Stimulated activated CD8-positive, alpha-beta memory T cell treated with anti-CD3 and anti-CD28 coated beads, Interleukin-7, amount 100 ng/mL, for 1 hour (primary cell): ENCODE measurements at places on chromosomes 7 and 10.

GRCh38 chr10:4475827-4476490 lies 350.0 kb upstream of the AKR1E2 start:
- no peak for DNase-seq

- no peak for DNase-seq
Measured at GRCh38 chr7:42055171-42055570, 181.8 kb downstream of the GLI3 start.

- DNase-seq: no peak
Measured at GRCh38 chr7:131328377-131329175, 900 bp downstream of the MKLN1 start.

- DNase-seq: no peak
Measured at GRCh38 chr7:35593899-35594298, 101.0 kb downstream of the HERPUD2 start.

DNA sequence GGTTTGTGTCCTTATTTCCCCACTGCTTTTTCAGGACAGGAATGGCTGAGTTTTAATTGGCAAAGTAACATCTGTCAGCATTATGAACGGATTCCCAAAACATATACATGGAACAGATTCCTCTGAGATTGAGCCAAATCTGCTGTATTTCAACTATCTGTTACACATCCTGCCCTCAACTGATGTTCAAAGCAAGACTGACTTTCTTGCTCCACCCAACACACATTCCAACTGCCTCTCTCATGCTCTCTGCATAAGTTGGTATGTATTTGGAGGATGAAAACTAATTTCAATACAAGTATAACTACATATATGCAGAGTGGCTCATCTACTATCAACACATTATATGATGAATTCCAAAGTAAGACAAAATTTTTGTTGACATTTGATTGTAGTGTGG lies 342.2 kb downstream of the GATA3 start:
- DNase-seq: no peak

GRCh38 chr7:23298141-23298881 lies 828 bp upstream of the MALSU1 start:
- DNase-seq: no peak

DNA sequence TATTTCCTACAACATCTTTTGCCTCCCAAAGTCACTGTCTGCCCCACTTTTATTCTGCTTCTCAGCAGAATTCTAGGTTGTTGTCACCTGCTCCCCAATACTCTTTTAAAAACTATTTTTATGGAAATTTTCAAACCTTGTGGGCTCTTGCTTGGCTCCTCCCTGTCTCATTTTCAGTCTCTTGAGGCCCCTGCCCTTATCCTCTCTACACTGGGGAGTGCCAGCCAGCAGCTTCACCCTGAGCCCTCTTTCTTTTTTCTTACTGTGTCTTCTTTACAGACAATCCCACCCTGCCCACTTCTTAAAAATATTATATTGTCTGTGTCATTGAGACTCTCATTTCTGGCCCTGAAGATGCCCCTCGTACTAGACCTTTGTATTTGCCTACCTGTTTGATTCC lies 61.7 kb upstream of the TMEM248 start:
- no peak for DNase-seq
